ENCODE measurements at places on chromosomes 4 and X. TPM values are rescaled to one million over a fixed set of nuclear protein-coding genes. Genes with fewer than 3 reads are reported as not detected.

DNA sequence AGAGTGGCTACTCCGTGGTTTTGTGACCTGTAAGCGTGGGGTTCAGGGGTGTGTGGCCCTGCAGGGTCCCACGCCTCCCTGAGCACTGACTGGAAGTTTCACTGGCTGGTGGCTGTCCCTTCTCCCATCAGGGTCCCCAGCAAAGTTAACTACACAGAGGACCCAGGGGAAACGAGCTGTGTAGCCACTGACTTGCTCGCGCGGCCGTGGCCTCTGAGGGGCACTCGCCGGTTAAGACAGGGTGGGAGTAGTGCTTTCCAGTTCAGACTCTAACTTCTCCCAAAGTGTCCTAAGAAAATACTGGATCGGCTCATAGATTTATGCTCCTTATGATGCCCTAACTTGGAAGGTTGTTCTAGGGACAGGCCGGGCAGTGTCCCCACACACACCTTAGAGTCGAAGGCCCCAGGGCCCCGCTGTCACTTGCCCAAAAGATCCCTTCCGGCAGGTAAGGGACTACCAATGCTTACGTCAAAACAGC is 28.2 kb downstream of the NELFA start:
- DNase-seq: no peak

- DNase-seq: no peak
Measured at GRCh38 chrX:106300656-106301055, 132.6 kb downstream of the PWWP3B start.

- DNase-seq: no peak
Measured at GRCh38 chrX:112355931-112356330, 273.4 kb upstream of the TRPC5 start.

Gene EREG
- polyA plus RNA-seq: not detected

Gene YIPF7
- not detected for polyA plus RNA-seq

Gene S100P
- polyA plus RNA-seq: 1.7 TPM

Gene FAT1
- polyA plus RNA-seq: not detected

Gene TRIML1
- not detected for polyA plus RNA-seq
